ENCODE measurements at places on chromosomes 5 and 9. TPM values are rescaled to one million over a fixed set of nuclear protein-coding genes. Genes with fewer than 3 reads are reported as not detected.

FCN1 gene
- 16.0 TPM for polyA plus RNA-seq

ROPN1L gene
- polyA plus RNA-seq, result not detected

IRX1 gene
- polyA plus RNA-seq, result not detected

CDX1 gene
- not detected for polyA plus RNA-seq

CD274 gene
- polyA plus RNA-seq, result 1.4 TPM

PSMB7 gene
- polyA plus RNA-seq, result 69.5 TPM

IL5 gene
- polyA plus RNA-seq, result not detected

TTF1 gene
- 16.3 TPM for polyA plus RNA-seq

PCDHA9 gene
- not detected for polyA plus RNA-seq

SHC3 gene
- polyA plus RNA-seq, result 0.03 TPM

- DNase-seq, result no peak
- H3K4me1 ChIP-seq, result peaks cover 65% of the 10 kb centered on the region
- H3K36me3 ChIP-seq, result no peaks in the 10 kb centered on the region
- no peak overlapping the region for H3K4me3 ChIP-seq
Measured at GRCh38 chr9:89427621-89428221, 70.2 kb downstream of the SEMA4D start.

DNA sequence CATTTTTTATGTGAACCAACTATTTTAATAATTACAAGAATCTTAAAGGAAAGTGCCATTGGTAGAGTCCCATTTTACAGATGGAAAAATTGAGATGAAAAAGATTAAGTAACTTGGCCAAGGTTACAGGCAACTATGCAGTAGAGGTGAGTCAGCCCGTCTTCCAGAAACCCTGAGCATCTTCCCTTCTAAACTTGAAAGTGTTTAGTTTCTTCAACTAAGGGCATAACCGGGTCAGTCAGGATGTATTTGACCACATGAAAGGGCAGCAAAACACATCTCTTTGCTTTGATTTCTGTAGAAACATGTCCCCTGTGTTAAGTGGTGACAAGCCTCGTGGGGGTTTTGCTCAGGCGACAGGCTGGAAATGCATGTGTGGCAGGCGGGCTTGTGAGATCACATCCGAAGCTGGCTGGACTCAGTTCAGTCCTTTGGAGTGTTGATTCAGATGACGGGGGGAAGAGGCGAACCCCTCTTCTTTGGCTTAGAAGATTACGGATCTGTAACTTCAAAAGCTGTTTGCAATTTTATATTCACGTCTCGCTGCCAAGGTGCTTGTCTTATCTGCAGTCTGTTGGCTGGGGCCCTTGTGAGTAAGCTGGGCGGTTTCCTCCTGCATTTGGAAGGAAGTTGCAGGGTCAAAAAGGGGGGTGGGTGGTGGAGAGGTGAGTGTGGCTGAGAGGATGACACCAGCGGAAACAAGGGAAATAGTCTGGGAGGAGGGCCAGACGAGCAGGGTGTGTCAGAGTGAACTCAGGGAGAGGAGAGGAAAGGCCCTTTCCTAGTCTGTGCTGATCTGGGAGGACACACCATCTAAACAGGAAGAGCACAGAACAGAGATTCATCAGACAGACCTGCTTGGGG is 78.9 kb upstream of the RPS23 start:
- no peaks in the 10 kb centered on the region for H3K36me3 ChIP-seq
- no peak overlapping the region for H3K27ac ChIP-seq
- no peak overlapping the region for H3K4me3 ChIP-seq
- no peaks in the 10 kb centered on the region for H3K4me1 ChIP-seq
- H3K27me3 ChIP-seq, result no peaks in the 10 kb centered on the region

DNA sequence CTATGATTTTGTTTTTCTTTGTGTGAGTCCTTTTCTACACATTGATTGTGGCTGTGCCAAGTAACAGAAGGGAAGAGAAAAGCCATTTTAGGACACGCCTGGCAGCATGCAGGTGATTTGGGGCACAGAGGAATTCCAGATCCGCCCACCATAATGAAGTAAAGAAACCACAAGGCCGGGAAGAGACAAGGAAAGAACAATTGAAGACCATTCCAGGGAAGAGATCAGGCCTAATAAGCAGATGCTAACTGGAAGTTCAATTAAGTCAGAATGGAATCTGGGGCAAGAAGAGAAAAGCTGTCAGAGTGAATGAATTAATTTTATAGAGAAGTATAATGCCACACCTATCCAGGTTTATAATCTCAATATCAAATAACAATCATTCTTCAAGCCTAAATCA is 110.2 kb upstream of the ISL1 start:
- no peaks in the 10 kb centered on the region for H3K27me3 ChIP-seq
- H3K27ac ChIP-seq, result no peak overlapping the region
- DNase-seq, result no peak
- H3K4me1 ChIP-seq, result no peaks in the 10 kb centered on the region

- no peaks in the 10 kb centered on the region for H3K36me3 ChIP-seq
- no peak overlapping the region for H3K4me3 ChIP-seq
- H3K27ac ChIP-seq, result no peak overlapping the region
- no peak for DNase-seq
- peaks cover 10% of the 10 kb centered on the region for H3K4me1 ChIP-seq
- peaks cover 30% of the 10 kb centered on the region for H3K27me3 ChIP-seq
Measured at GRCh38 chr9:129318121-129319075, 140.3 kb upstream of the IER5L start.

- H3K4me1 ChIP-seq, result peaks cover 16% of the 10 kb centered on the region
- DNase-seq, result peak; percentile 50
- no peaks in the 10 kb centered on the region for H3K36me3 ChIP-seq
Measured at GRCh38 chr9:109012009-109012875, 1.1 kb downstream of the CTNNAL1 start.

- H3K27me3 ChIP-seq, result no peaks in the 10 kb centered on the region
- H3K36me3 ChIP-seq, result no peaks in the 10 kb centered on the region
- H3K4me1 ChIP-seq, result no peaks in the 10 kb centered on the region
- no peak for DNase-seq
- no peak overlapping the region for H3K27ac ChIP-seq
Measured at GRCh38 chr5:95668728-95669127, 14.1 kb downstream of the SPATA9 start.

- H3K27ac ChIP-seq, result no peak overlapping the region
- no peaks in the 10 kb centered on the region for H3K27me3 ChIP-seq
- no peaks in the 10 kb centered on the region for H3K4me1 ChIP-seq
- no peak overlapping the region for H3K4me3 ChIP-seq
Measured at GRCh38 chr5:95070453-95070852, 214.4 kb downstream of the MCTP1 start.

GRCh38 chr5:88404405-88404804 is 135.8 kb upstream of the TMEM161B start:
- no peak overlapping the region for H3K4me3 ChIP-seq
- no peaks in the 10 kb centered on the region for H3K4me1 ChIP-seq
- DNase-seq, result no peak
- no peak overlapping the region for H3K27ac ChIP-seq

DNA sequence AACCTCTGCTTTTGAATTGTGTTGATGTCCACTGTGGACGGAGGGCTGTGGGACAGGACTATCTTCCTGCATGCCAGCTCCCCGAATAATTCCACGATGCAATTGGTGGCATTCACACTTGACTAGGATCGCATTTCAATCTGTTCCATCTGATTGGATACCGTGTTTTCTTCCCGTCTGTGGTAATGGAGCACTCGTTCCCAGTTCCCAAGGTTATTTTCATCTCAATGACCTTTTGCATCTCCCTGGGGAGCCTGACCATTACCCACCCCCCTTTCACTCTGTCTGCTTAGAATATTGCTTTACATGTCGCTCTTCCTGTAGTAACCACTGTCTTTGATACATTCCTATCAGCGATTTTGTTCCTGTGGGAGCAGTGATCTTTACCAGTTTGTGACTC is 402.2 kb upstream of the WWC1 start:
- no peak for DNase-seq
- no peaks in the 10 kb centered on the region for H3K4me1 ChIP-seq
- H3K27ac ChIP-seq, result no peak overlapping the region
- no peak overlapping the region for H3K4me3 ChIP-seq

DNA sequence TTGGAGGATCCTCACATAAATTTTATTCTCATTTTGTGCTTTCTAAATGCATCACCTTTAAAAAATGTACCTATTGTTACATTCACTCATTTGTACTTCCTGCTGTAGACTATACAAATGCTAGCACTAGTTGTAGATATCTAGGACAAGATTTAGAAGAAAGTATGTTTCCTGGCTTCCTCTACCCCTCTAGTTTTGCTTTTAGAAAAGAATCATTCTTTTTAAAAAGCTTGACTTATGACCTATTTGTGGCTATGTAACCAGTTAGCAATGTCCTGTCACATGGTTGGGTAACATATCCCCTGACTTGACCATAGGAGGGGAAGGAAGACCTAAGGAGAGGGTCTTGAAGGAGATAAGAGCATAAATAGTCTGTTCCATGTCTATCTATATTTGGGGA is 13.3 kb downstream of the CAMK4 start:
- H3K27ac ChIP-seq, result no peak overlapping the region
- DNase-seq, result no peak
- no peaks in the 10 kb centered on the region for H3K36me3 ChIP-seq
- no peaks in the 10 kb centered on the region for H3K27me3 ChIP-seq
- no peaks in the 10 kb centered on the region for H3K4me1 ChIP-seq

DNA sequence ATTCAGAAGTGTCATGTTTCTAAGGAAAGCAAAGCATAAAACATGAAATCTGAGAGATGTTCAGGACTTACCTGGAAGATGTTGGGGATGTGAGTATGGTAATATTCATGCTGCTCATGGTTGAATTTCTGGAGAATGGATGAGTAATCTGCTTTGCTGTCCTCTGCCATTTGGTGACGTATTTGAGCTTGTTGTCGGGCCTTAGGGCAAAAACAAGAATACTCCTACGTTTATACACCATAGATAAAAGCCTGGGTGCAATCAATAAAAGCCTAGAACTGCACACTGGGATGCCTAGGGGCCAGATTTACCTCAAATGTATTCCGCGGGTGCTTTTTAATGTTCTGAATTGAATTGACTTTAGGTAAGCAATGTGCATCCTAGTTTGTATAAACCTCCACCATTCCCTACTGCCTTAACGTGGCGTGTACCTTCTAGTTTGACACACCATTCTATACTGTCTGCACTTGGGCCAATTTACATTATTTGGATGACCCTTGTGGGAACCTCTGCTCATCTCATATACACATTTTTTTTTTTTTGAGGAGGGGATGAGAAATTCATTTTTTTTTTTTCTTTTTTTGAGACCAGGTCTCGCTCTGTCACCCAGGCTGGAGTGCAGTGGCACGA is 94.4 kb downstream of the USP20 start:
- no peak overlapping the region for H3K27ac ChIP-seq
- DNase-seq, result no peak
- no peak overlapping the region for H3K4me3 ChIP-seq
- H3K27me3 ChIP-seq, result no peaks in the 10 kb centered on the region

DNA sequence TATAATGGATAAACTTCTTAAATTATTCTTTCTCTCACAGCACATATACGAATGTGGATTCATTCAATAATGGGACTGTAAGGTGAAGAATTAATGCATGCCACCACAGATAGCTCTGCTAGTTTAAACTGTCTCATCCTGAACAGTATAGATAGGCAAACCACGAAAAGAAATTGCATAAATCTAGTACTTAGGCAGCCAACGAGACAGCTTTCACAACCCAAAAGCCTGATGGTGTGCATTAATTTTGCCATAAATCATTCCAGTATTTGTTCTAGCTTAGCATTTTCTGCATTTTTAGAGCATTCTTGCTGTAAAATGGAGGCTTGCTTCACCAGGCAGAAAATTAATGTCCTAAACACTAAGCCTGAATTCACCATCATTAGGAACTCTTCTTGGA is 834.2 kb upstream of the DMAC1 start:
- no peak overlapping the region for H3K4me3 ChIP-seq
- H3K27ac ChIP-seq, result no peak overlapping the region
